ENCODE measurements at places on chromosomes 2 and 18.

- no peak for DNase-seq
Measured at GRCh38 chr18:50644807-50645206, 84.9 kb downstream of the MAPK4 start.

GRCh38 chr2:179429060-179429471 lies 164.4 kb upstream of the SESTD1 start:
- DNase-seq = no peak

DNA sequence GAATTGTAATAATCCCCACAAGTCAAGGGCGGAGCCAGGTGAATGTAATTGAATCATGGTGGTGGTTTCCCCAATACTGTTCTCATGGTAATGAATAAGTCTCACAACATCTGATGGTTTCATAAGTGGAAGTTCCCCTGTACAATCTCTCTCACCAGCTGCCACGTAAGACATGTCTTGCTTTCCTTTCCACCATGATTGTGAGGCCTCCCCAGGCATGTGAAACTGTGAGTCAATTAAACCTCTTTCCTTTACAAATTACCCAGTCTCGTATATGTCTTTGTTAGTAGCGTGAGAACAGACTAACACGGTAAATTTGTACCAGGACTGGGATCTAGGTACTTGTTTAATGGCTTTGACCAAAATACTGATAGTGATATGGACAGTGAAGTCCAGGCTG lies 744.3 kb upstream of the REG3G start:
- no peak for DNase-seq

DNA sequence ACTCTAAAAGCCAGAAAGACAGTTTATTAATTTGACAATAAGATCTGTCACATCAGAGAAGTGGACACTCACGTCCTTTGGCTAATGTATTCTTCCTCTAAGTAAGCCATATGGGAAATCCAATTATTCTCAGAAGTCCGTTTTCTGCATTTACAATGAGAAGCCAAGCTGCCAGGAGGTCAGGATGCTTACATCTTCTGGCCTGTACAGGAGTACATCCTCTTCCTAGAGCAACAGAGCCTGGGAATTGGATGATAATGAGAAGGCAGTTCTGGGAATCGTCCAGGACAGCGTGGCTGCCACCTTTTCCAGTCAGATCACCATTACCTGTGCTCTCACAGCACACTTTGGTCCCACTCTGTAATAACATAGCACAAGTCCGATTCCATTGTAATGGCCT lies 5.2 kb downstream of the RAPGEF4 start:
- DNase-seq = no peak

DNA sequence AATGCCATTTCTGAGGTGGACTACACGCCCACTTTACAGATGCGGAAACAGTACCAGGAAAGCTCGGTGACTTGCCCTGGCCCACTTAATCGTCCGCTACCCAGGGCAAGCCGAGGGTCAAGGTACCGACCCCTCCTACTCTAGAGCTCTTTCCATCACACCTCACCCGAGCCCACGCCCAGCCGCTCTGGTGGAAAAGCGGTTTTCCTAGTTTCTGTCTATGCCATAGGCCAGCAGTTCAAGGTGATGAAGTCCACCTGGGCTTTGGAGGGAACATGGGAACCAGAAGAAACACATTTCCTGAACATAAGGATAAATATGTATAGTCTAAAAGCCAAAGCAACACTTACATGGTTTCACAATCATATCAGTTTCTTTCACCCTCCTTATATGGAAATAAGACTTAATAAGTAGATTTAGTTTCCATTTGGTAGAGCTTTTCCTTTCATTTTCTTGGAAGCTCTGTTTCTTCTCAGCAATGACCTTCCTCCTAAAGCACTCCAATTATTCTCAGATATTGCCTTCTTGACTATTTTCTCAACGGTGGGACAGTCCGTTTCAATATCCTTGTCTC lies 567 bp downstream of the VWA3B start:
- DNase-seq = no peak

- DNase-seq = no peak
Measured at GRCh38 chr2:192416060-192416459, 221.3 kb upstream of the TMEFF2 start.

GRCh38 chr2:223908304-223908998 lies 36.7 kb downstream of the WDFY1 start:
- DNase-seq = no peak

DNA sequence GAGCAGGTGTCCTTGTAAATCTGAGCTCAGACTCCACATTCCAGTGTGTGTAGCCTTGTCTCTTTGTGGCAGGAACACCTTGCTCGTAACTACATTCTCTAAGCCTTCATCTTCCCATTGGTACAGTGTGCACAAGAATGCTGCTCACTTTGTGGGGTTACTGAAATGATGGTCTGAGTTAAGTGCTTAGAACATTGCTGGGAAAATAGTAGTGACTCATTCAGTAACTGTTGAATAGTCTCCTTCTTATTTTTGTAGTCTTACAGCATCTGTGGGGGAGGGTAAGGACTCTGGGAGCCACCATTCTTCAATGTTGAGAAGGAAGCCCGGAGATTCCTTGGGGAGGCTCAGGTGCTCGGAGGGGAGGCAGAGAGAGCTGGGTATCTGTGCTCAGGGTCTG lies 236.0 kb upstream of the HDAC4 start:
- no peak for DNase-seq
